ENCODE measurements at places on chromosomes 7 and 10.

DNA sequence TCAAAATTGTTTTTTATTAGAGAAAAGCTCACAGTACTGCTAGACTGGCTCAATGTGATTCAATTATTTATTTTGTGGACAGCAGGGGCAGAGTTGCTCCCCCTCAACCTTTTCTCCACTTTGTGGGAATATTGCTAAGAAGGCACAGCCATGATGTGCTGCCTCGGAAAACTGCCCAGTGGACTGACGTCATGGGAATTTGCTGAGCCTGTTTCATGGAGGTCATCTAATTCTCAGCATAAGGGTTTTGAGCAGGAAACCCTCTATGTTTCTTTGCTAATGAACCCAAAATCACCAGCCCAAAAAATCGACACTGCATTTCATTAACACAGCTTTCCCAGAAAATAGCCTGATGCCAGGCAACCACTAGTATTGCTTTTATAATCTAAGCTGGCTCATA, 228.8 kb upstream of the FAM3C start:
- DNase-seq: no peak

DNA sequence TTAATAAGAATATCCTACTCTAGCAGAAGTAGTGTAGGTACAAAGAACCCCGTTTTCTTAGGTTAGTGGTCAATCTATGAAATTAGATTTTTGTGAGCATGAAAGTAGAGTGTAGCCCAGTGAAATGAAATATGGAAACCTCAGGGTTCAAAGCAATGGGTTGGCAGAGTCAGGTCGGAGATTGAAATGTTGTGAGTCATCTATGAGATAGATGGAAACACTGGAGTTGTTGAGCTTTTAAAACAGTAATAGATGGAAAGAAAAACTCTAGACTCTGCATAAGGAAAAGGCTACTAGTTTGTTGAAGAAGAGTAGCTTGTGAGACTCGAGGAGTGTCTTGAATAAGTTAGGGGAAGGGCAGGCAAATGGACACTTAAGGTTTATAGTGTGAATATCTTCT, 251.9 kb downstream of the EXOC4 start:
- no peak for DNase-seq

DNA sequence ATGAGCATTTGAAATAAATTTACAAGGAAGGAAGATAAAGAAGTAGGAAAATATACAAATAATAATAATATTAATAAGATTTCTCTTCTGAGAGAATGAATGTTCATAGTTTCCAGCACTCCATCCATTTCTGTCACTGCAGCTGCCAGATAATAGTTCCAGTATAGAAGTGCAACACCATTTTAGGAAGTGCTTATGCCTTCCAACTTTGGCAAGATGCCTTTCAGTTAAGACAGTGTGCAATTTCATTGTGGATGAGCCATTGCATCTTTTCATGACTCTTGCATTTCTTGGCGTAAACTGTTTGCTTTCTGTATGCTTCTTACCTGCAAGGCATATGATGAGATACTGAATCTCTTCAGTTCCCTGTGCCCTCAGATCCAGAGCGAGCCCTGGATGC, 185.0 kb downstream of the PDE1C start:
- no peak for DNase-seq

DNA sequence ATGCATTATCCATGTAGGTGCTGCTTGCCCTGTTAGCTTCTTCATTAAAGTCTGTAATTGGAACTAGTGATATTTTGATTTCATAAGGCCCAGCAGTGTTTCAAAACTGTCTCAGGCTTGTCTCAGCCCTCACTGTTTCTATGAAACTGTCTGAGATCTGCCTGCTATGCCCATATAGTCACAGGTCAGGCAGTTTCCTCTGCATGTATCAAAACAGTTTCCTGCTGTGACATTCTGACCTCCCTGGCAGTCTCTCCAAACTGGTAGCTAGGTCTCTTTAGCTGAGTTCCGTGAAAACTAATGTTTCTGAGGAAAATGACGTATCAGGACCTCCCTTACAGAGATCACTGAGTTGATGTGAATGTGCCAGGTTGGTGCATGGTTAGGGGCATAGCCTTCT, 18.9 kb upstream of the SEMA3D start:
- DNase-seq: no peak

GRCh38 chr10:78178940-78179339, 145.3 kb downstream of the RPS24 start:
- DNase-seq: no peak

- DNase-seq: no peak
Observed at GRCh38 chr7:41476460-41476803, 226.5 kb downstream of the INHBA start.

DNA sequence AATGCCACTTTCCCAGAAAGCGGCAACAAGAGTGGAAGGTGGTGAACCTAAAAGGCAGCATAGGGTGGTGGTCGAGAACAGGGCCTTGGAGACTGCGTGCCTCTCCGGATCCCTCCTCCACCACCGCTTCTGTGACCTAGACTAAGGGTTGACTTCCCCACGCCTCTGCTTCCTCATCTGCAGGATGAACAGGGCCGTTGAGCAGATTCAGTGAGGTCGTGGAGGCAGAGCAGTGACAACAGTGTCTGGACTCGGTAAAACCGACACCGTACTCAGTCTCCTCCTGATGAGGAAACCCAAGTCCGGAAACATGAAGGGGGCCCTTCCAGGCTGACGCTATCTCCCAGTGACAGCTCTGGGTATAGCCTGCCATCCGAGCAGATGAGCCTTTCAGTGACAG, 162.6 kb downstream of the CELF2 start:
- DNase-seq: no peak

- no peak for DNase-seq
Observed at GRCh38 chr7:25122373-25122772, 2.7 kb downstream of the CYCS start.

DNA sequence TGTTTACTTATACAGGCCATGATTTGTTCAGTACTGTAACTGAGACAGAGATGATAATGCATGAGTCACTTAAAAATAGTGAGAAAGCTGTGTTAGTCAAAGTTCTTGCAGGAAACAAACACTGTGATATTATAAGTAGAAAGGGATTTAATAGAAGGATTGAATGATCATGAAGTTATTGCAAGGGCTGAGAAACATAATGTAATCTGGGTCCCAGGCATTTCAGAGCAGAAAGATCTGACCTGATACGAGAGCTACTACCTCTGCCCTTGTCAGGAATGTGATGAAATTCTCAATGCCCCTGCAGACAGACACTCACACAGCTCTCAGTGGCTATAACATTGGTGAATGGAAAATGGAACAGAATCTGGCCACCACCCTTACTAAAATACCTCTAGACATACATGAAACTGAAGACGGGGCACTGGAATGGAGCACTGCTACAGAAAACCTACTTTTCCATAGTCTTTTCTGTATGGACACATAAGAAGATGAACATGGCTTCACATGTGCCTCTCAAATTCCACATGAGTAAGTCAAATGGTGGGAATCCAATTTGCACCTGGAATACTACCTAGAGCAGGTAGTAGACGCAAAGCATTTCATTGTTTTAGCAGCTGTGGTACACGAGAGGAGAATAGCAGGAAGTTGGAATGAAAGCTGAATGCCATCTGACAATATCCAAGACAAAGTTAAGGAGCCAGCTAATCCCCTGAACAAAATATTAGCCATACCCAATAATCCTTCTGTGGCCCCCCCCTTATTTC, 19.1 kb upstream of the VWDE start:
- no peak for DNase-seq

DNA sequence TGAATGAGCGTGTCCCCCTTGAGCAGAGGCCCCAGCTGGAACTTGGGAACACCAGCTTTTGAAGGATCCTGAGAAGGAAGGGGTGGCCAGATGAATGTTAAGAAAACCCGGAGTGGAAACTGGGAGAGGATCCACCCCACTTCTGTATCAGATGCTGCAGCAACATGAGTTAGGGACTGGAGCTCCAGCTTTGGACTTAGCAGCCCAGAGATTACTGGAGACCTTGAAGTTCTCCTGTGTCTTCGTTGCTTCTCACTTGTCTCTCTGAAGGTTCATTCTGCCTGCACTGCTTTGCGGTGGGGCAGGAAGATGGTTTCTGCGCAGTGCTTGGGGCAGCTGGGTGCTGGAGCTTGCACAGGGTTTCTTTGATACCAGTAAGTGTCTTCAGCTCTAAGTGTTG, 9.3 kb downstream of the TMEM248 start:
- DNase-seq: no peak

- DNase-seq: no peak
Observed at GRCh38 chr10:129808092-129808983, 155.7 kb downstream of the EBF3 start.

GRCh38 chr7:133253519-133253875, 619 bp downstream of the EXOC4 start:
- no peak for DNase-seq

DNA sequence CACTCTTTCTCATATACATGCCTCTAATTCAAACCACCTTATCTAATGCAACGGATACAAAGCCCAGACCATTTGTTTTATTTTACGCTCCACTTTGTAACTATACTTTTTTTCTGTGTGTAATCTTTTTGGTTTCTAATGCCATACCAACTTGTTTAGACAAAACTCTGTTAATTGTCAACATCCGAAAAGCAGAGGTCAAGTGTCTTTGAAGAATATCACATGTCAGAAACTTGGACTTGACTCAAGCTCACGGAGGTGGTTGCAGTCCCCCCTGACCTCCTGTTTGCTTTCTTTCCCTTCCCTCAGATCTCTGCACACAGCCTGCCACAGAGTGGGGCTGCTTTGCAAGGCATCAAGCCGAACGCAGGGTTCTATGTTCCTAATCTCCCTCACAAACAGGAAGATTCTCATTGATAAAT, 698.9 kb downstream of the PARD3 start:
- DNase-seq: peak; percentile 42
